ENCODE measurements at places on chromosomes 3 and 15.

DNA sequence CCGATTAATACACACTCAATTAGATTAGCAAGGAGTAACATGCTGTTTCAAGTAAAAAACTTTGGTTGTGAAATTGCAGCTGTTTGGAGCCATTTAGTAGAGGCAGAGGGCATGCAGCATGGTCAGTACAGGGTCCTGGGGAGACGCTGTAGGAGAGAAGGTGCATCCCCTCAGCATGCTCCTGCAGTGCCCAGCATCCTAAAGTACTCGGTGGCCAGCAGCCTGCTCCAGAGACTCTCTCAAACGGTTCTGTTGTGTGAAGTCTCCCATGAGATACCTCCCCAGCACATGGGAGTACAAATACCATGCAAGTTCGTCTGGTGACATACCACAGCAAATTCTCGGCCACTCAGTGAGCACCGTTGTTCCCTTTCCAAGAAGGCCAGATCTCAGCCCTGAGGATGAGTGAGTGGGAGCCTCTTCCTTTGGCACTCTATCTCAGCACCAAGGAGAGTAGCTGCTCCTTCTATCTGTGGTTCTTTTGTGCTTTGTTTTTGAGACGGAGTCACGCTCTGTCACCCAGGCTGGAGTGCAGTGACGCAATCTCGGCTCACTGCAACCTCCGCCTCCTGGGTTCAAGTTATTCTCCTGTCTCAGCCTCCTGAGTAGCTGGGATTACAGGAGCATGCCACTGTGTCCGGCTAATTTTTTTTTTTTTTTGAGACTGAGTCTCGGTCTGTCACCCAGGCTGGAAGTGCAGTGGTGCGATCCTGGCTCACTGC is 72.7 kb downstream of the TJP1 start:
- no peak for DNase-seq

- no peak for DNase-seq
Measured at GRCh38 chr15:56168394-56168793, 75.3 kb downstream of the RFX7 start.

DNA sequence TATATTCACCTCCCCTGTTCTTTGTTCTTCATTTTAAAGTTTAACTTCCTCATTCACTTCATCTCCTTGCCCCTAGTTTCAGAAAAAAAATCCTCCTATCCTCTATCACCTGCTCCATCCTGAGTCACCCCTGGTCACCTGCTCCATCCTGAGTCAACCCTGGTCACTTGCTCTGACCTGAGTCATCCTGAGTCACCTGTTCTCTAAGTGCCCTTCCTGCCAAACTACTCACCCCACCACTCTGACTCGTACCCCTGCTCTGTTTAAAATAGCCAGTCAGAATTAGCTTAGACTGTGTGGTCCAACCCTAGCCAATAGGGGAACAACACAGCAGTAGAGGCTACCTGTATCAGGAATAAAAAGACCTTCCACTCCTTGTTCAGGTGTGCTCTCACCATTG is 716.9 kb downstream of the ZBBX start:
- no peak for DNase-seq

- no peak for DNase-seq
Measured at GRCh38 chr3:140018556-140018955, 83.6 kb downstream of the CLSTN2 start.

DNA sequence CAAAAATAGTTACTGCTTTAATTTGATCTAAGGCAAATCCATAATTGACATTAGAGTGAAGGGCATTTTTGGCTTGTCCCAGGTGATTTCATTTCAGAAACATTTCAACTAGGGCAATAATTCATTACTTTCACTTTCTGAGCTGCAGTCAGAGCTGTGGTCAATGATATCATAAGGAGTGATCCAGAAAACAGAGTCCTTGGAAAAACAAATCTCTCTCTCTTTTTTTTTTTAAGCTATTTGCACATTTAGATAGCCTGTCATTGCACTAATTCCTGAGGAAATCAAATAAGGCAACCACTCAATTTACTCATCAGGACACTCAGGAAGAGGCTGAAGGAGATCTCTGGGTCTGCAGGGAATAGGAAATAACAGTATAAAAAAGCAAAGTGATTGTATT is 269.5 kb upstream of the LRRC3B start:
- DNase-seq, result no peak

- peak; percentile 42 for DNase-seq
Measured at GRCh38 chr15:70466895-70467529, 296.3 kb downstream of the UACA start.

GRCh38 chr3:186386883-186387560 is 25.0 kb upstream of the DGKG start:
- DNase-seq, result no peak

- no peak for DNase-seq
Measured at GRCh38 chr3:86990012-86990733, 776 bp downstream of the VGLL3 start.

GRCh38 chr3:138842483-138843188 is 7.9 kb upstream of the PIK3CB start:
- DNase-seq, result no peak

- peak; percentile 18 for DNase-seq
Measured at GRCh38 chr3:153162513-153163392, 727 bp downstream of the RAP2B start.
